NCI-H1092 (cell line): ENCODE measurements at places on chromosomes 5 and 9.

DNA sequence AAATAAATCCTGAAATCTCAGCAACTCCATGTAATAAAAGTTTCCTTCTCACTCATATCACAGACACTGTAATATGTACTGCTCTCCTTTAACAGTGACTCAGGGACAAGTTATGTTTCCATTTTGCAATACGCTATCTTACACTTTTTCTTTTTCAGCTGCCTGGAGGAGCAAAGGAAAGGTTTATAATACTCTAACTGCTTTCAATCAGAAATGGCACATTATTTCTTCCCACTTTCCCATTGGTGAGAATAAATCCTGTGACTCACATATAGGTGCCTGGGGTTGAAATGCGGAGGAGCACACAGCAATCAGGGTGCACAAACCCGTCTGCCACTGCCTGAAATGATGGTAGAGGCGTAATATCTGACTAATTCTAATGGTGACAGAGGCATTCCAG is 186.6 kb downstream of the HINT1 start:
- no peak for DNase-seq

- no peak for DNase-seq
These were observed 287.2 kb downstream of the CD180 start for GRCh38 chr5:66909364-66909763.

DNA sequence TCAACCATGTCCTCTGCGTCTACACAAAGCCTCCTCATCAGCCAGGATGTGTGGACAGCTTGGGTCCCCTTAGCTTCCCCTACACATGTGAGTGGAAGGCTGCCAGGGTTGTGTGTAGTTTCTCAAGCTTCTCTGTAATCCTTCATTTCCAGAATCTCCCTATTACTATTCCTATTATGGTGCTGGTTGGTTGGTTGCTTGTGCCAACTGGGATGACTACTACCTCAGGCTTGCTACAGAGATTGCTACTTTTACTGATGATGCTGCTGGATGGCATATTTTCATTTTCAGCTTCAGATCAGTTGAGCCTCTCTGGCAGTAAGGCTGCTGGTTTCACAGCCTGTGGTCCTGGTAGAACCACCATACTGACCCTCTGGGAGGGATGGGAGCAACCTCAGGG is 39.9 kb downstream of the ATG10 start:
- DNase-seq, result no peak

DNA sequence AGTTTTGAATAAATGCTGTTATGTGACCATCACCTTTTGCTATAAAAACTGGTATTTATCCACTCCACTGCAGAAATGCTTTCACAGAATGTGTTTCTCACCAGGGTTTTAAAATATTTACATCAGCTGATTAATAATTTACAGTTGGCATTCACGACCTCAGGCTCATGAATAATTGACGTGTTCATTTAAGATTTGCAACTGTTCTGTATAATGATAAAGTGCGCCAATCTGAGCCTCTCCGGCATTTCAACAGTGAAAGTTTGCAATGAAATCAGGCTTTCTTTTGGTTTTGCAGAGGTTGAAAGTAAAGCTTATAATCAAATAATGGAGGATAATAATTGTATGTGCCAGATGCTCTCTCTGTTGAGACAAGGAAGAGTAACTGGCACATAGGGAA is 434.9 kb downstream of the ICE1 start:
- no peak for DNase-seq

DNA sequence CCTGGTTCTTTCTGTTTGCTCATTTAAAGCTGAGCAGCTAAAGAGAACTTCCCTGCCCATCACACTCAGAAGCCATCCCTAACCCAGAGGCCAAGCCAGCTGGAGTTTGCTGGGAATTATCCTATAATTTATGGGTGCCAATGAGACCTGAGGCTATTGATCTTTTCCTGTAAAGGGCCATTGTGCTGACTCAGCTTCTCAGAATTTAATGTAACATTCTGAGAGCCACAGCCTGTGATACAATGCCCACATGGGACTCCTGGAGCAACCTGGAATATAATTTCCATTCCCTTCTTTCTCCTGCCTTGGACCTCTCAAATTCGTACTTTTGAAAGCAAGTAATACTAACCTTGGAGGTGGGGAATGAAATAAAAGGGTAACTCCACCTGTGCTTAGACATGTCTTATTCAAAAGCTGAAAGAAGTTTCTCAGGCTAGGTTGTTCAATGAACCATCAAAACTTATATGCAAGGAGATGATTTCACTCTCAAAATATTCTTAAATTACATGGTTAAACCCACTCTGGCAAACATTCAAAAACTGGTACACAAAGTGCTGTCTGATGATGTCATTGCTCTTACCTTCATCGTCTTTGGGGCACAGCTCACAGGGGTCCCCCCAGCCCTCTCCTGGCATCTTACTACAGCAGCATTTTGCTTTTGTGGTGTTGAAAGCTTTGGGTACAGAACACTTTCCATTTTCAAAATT is 206.7 kb downstream of the SLC12A2 start:
- no peak for DNase-seq

DNA sequence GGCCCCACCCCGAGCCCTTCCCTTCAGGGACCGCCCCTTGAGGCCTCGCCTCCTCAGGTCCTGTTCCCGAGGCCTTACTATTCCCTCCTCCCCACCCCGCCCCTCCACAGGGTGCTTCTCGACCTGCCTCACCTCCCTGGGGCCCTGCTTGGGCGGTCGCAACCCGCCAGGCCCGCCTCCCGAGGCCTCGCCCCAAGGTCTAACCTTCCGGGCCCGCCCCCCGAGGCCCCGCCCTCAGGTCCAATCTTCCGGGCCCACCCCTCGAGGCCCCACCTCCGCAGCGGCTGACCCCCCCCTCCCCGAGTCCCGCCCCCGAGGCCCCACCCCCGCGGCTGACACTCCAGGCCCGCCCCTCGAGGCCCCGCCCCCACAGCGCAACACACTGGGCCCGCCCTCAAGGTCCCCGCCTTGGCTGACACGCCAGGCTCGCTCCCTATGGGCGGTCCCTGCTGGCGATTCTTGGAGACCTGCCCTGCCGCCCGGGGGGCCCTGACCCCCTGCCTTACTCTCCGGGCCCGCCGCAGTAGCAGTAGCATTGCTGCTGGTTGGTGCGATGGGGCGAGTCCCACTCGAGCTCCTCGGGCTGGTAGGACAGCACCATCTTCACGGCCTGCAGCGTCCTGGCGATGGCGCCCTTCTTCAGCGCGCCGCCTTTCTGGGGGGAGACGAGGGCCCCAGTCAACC is 8.2 kb downstream of the PHF19 start:
- no peak for DNase-seq

- DNase-seq, result no peak
These were observed 1752.9 kb downstream of the MAT2B start for GRCh38 chr5:165258197-165258771.

- DNase-seq, result no peak
These were observed 11.1 kb upstream of the MED27 start for GRCh38 chr9:132090771-132091170.

DNA sequence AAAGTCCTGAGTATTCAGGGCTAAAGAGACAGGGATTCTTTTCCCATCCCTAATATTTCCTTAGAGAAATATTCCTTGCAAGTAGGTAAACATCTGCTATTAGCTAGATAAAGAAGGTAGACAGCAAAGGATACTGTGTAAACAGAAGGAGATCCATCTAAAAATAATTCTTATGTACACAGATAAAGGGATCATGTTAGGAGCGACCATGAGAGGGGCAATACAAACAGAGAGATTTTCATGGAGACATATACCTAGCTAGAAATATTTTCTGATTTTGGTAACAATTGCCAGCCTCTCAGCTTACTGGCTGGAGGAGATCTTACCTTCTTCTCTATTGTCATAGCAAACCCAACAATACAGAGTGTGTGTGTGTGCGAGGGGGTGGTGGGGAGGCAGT is 184.6 kb upstream of the DMAC1 start:
- DNase-seq, result no peak

- peak; percentile 60 for DNase-seq
These were observed at the start of gene ADGRD2 for GRCh38 chr9:124450241-124450924. Gene ADGRD2, plus strand, starts transcription at chr9:124450451. Its CDS starts 1,216 bp downstream, at chr9:124451667.

- DNase-seq, result no peak
These were observed 122.2 kb upstream of the MAN2A1 start for GRCh38 chr5:109567374-109568044.

- no peak for DNase-seq
These were observed 146.2 kb upstream of the RASA1 start for GRCh38 chr5:87121304-87122150.

DNA sequence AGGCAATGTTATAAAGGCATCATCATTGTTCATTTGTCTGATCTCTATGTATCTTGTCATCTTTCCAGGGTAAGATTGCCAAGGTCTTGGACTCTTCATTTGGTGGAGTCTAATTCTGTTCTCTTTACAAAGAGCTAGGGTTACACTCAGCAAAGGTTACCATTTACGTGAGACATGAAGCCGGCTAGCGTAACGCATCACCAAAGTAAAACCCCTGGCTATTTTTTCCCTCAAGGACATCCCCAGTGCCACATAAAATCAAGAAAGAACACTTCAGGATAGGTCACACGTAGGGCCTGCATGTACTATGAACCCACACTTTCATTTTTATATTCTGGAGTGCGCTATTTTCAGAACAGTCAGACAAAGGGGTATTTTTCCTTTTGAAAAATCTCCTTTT is 20.0 kb upstream of the MYOT start:
- DNase-seq, result no peak

DNA sequence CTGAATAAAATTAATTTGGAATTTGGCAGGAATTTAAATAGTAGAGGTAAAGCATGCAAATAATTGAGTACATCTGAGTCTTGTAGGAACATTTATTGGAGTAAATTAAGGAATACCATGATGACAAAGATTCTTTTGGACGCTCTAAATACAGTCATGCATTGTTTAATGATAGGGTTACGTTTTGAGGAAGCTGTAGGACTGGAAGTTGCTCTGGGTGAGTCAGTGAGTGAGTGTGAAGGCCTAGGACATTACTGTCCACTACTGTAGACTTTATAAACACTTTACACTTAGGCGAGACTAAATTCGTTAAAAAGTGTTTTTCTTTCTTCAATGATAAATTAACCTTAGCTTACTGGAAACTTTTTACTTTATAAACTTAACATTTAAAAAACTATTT is 113.0 kb downstream of the FAM170A start:
- no peak for DNase-seq

DNA sequence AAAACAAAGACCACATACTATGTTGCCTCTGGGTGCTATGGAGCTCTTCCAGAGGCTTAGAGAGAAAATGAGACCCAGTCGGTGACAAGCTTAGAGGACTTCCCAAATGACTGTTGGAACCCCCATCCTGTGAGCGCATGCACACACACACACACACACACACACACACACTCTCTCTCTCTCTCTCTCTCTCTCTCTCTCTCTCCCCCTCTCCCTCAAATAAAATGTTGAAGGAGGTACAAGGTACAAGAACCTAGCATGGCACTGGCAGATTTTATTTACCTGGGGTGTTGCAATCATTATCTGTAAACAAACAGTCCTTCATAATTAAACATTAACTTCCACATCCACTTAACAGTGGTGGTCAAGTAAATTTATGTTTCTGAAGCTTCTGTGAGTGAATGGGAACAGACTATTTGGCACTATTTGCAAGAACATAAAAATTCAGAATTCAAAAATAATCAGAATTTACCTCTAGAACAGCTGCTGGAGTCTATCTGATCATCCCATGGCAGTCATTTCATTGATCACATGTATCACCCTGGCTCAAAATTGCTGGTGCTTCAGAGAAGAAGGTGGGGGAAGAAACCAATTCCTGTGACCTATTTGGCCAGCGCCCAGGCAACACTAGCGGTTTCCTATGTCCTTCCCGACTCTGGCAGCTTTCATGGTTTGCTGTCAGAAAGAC is 24.9 kb downstream of the TRPM3 start:
- no peak for DNase-seq
